NCI-H460 (cell line): ENCODE measurements at places on chromosomes 7 and 10.

DNA sequence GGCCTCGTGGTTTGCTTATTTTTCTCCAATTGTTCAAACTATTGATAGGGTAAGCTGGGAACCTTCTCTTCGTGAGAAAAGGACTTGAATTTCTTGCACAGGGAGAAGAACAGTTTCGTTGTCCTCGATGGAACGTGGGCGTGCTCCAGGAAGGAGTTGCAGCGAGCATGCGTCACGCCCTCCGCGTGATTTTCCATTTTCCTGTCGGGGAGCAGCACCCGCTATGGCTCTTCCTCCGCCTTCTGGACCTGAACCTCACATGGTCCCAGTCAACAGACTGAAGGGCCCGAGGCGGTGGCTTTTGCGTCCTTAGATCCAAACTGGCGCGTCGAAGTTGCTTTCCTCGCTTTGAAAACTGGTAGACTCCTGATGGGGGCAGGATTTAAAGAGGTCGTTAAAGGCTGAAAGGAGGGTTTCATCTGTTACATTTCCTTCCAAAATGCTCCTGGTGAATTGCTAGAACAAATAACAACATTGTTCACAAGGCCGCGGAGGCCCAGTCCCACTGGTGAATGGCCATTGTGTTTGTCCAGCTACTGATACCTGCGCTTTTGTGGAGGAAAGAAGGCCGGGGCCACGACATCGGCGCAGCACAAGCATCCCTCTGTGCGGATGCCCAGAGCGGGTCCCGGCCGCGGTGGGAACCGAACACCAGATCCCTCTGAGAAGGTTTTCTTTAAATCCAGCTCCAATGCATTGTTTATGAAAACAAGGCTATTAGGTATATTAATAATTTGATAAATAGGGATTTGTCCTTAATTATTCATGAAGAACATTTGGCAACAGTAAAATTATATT, 75.9 kb downstream of the EBF3 start:
- DNase-seq = no peak

GRCh38 chr10:44297963-44298362, 86.9 kb downstream of the CXCL12 start:
- DNase-seq = no peak

DNA sequence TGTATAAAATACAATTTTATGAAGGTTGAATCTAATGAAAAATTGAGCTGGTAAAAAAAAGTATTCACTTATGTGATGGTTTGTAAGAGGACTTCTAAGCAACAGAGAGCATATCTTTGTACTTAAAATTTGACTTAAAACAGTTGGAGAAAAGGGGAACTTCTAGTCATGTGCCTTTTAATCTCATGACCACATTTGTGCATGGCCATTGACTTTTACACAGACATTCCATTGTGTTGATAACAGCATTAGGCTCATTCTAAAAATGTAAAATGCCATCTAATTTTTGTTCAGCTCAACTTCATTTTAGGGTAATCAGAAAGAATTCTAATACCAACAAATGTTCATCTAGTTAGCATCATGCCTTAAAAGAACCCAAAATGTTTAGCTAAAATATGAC, 119.9 kb downstream of the HPSE2 start:
- no peak for DNase-seq

DNA sequence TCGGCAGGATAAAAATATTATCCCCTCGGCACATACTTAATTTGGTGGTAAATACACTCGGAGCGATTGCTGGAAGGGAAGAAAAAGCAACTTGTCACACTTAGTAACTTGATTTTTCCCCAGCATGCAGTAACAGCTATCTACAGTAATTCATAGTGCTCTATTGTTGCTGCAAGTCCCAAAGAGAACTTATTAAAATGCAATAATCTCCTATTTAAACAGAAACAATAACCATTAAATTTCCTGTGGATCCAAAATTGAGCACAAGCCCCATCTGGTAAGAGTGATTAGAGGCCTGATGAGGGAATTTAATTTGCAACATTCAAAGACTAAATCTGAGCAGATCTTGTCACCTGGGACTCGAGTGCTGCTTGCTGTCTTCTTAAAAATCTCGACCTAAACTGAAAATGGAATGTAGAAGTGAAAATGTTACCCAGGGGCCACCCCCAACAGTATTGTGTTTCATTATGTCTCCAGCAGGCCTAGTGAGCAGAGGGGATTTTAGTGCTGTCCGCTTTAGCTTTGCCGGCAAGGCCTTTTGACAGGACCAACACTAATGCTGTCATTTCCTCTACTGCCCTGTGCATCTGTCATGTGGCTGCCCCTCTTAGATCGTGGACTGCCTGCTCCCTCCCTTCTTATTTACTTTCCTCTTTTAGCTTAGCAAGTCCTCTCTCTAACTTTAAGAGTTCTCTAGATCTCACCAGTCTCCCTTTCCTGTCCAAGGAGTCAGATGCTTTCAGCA, 639.7 kb downstream of the AUTS2 start:
- no peak for DNase-seq

- DNase-seq = no peak
These were observed 7.4 kb downstream of the MCM10 start for GRCh38 chr10:13168781-13169180.

- no peak for DNase-seq
These were observed 100.8 kb downstream of the CTTNBP2 start for GRCh38 chr7:117772421-117772820.

DNA sequence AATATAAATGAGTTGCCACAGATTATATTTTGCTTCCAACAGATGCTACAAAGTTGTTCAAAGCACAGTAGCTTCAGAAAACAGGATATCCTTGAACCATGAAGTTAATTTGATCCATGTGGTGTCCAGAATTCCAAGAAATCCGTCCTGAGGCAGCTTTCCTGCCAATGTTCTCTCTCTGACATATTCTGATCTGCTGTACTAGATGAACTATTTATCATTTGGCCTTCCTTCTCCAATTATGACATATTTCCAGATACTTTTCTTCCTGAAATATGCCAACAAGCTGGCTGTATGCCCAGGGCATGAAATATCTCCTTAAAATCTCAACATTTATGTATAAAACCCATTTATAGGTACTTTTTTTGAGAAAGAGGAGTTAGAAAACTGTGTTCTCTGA, 141.1 kb downstream of the SPAG6 start:
- no peak for DNase-seq

- DNase-seq = peak; percentile 24
These were observed 28.9 kb upstream of the INHBA start for GRCh38 chr7:41731493-41732435.

DNA sequence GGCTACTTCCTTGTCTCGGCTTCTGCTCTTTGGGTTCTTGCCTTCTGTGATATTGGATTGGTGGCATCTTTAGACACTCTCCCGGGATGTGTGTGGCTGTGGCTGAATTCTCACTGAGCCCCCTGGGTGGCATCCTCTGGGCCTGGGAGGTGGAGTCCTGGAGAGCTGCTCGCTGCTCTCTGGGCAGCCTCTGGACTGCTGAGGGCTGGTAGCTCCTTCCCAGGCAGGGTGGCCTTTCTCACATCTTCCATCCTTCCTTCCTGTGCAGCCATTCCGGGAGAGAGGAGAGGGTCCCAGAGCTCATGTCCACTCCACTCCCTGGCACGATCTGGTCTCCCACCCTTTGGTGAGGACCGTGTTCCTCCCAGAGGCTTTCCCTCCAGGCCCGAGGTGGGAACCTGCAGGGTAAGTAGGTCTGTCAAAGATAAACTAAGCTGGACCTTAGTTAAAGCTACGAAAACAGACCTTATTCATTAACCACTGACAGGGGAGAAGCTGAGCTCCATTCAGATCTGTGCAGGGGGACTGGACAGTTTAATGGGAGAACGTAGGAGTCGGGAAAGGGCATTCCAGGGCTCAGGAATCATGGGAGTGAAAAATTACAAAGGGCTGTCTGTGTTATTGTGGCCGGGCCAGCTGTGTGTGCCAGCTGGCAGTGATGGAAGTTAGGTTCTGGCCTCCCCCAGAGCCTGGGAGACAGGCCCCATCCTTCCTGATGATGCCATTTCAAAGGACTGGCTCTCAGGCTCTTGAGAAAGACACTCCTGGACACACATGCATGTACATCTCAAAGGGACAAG, 8.7 kb downstream of the ATP6V0E2 start:
- no peak for DNase-seq

DNA sequence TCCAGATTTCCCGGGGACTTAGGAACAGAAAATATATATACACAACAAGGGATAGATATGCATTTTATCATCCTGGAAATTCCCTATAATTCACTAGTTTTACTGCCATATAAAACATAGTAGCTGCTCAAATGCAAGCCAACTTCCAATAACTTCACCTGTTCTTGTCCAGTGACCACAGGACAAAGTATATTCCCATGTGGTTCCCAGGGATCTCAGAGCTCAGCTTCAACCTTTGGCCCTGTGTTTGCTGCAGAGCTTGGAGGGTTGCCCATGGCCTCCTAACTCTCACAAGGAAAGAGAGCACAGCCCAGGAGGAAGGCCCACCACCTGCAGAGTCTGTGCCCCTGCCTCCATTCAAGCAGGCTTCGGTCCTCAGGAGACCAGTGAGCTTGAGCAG, 4.5 kb upstream of the DRGX start:
- no peak for DNase-seq

- no peak for DNase-seq
These were observed 135.8 kb downstream of the RGS10 start for GRCh38 chr10:119406601-119407253.

- no peak for DNase-seq
These were observed 684.0 kb upstream of the FOXK1 start for GRCh38 chr7:3998060-3998459.

DNA sequence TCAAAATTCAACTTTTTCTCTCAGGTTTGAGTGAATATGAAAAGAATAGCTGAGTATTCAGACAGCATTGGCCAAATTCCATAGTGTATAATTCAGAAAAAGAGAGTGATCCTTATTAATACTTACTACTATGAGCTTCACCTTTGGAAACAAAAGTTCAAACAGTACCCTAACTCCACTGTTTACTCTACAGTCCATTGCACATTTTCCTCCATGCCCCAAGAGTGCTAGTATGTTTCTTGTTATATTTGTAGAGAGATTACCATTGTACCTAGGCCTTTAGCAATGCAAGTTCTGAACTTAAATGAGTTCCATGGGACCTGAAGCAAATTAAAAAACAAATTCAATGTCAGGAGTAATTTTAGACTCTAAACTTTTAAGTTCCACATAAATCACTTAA, 48.1 kb downstream of the MAGI2 start:
- DNase-seq = no peak

DNA sequence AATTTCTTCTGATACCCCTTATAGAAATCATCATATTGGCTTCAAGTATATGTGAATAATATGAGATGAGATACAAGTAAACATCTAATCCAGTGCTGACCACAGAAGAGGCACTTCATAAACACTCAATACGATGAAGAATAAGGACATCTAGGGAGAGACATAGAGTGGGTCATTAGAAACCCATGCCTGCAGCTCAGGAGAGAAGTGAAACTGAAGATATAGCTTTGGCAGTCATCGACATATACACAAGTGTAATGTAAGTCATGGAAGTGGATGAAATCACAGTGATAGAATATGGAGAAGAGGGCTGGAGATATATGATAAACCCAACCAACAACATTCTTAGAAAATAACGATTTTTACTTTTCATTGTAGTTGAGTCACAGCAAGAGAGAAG, 665.0 kb downstream of the PARD3 start:
- DNase-seq = no peak

GRCh38 chr7:87596696-87597095, 4.0 kb downstream of the ABCB1 start:
- no peak for DNase-seq

DNA sequence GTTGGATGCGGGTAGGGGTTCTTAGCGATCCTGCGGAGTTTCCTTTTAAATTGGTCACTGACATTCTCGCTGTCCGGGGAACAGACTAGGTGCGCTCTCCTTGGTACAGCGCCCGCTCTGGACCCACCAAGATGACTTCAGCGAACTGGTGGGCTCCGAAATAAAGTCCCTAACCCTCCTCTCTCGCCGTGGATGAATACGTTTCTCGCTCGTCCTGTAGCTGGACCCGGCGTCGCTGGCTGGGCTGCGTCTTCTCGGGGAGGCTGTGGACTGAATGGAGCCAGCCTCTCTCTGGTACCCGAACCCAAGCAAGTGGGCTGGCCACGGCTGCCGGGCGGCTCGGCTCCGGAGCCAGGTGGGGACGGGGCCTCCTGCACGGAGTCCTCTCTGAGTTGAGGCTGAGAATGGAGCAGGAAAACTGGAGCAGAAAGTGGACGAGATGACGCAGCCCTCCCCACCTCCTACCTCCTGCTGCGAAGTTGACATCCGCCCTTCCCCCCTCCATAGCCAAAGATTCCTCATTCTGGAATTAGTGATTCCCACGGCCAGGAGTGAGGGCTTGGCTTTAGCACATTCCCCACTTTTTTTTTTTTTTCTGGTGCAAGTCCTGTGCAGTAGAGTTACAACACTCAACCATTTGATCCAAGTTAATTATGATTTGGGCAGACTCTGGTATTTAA, 1.5 kb downstream of the UNC5B start:
- no peak for DNase-seq

DNA sequence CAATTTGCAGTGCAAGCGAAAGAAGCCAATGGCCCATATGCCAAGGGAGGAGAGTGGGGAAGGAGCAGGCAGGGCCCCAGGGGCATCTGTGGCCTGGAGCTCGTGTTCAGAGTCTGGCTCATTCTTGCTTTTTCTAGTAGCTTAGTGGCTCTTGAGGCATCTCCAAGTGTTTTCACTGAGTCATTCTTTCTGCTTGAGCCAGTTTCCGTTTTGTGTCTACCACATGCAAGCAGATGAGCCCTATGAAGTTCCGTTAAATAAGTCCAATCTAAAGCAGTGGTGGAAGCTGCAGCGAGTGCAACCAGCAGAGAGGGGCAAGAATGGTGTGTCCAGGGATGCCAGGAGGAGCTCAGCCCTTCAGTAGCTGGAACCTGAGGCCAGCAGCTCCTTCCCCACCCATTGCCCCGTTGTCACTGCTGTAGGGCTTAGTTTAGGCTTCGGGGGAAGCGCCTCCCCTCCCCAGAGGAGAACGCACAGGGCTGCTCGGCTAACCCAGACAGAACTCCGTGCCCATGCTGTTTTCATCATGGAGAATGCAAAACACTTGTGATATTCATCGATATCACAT, 57.4 kb upstream of the EBF3 start:
- no peak for DNase-seq

DNA sequence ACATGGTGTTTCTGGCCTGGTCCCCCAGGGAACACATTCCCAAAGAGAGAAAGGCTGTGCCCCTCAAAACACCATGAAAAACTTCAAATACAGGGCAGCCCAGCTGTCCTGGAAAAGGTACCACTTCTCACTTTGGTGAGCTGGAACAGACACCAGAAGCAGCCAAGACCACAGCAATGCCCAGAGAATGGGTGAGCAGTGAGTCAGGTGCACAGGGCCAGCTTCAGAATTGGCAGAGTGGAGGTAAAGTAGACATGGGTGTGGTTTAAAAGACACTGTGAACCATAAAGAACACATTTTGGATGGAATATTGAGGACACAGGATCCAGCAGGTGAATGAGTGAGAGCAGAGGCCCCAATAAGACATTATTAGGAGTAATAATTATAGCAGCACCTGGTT, 51.3 kb downstream of the FAM13C start:
- no peak for DNase-seq

DNA sequence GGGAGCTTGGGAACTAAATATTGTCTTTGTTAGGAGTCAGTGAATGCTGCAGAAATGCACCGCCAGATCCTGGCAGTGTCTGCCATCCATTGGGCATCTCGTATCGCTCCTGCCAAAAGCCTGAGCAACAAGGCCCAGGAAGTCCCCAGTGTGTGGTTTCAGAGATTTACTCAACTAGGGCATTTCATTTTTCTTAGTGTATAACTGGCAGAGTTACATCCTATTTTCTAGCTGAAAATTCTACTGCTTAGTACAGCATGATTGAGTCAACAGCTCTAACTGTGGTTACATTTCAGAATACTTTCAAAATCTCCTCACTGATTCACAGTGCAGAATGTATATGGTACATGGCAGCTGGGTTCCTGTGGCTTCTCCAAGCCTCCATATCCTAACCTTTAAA, 95.8 kb upstream of the CREB5 start:
- no peak for DNase-seq

- no peak for DNase-seq
These were observed 11.7 kb upstream of the CCDC172 start for GRCh38 chr10:116312548-116312947.
